ENCODE measurements at places on chromosomes 11 and 22.

- no peak for DNase-seq
Observed at GRCh38 chr11:33317662-33318061, 60.5 kb downstream of the HIPK3 start.

DNA sequence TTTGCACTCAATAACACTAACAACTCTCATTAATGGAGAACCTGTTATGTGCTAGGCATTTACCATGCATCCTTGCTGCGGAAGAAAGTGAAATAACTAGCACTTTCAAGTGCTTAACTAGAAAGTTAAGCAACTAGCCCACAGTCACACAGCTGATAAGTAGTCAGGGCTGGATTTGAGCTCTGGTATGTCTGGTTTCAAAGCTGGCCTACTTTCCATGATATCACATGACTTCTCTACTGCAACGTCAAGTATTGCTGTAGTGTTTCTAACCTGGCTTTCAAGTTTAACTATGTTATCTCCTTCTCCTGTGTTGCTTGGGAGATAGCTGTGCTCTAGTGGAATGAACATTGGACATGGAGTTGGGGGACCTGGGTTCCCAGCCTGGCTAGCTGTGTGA, 12.1 kb downstream of the SLC15A3 start:
- DNase-seq = no peak

- DNase-seq = no peak
Observed at GRCh38 chr11:16262645-16262955, 93.7 kb downstream of the SOX6 start.

DNA sequence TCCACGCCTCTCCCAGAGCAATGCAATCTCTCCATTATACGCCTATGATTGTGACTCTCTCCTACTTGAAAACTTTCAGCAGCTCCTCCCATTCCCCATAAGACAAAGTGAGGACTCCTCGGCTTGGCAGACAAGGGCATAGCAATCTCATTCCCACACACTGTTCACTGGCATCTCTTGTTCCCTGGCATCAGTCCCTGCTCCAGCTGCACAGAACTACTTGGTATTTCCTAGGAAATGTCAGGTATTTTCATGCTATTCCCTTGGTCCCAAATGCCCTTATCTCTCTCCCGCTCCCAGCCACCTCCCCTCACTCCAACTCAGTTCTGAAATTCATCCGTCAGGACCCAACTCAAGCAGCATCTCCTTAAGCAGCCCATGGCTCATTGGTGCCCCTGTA, 28.4 kb downstream of the TMPRSS5 start:
- DNase-seq = no peak

DNA sequence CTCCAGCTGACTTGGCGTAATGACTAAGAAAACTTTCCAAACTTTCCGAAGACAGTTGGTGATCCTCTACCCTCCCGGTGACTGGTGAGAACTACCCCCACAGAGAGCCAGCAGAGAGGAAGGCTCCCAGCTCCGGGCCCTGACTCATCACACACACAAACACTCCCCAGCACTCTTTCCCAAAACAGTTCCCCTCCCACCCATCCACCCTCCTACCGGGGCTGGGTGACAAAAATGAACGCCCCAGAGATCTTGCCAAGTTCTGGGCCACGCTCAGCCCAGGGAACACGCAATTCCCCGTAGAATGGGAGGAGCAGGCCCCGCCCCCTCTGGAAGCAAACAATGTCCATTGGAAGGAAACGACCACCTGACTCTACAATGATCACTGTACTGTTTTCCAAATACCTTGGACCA, 21.3 kb upstream of the JAM3 start:
- DNase-seq = no peak

GRCh38 chr11:8287703-8288102, 24.0 kb upstream of the LMO1 start:
- DNase-seq = no peak

DNA sequence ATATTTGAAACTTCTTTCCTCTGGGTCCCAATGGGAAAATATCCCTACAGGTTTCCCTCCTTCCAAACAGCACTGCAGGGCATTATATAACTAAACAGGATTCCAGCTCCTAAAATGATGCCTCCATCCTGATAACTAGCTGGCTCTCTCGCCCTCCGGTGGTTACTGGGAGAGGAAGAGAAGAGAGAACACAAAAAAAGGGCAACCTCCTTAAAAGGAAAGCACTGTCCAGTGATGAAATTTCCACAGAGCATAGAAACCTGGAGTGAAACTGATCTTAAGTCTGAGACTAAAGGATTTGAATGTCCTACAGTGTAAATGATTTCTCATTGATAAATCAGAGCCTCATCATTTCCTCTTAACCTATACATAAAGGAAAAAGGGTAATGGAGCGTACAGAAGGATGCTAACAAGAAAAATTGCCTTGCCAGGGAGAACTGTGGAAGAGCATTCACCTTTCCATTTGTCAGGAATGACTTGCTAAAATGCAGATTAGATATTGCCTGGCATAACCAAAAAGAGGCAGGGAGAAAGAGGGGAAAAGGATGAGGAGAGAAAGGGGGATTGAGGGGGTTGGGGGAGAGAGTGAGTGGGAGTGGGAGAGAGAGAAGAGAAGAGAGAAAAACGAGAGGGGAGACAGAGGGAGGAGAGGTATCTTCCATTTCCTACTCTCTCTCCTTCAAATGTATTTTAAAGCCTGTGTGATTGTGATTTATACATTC, 121.3 kb downstream of the APOL5 start:
- DNase-seq = no peak

GRCh38 chr11:14148653-14149273, 186.2 kb downstream of the SPON1 start:
- no peak for DNase-seq

- no peak for DNase-seq
Observed at GRCh38 chr22:25057013-25057881, 104.7 kb downstream of the KIAA1671 start.

All from NCI-H510A (cell line).